DMS53 (cell line): ENCODE measurements at places on chromosomes 5 and 9.
A peak's percentile ranks its signal among the peaks of the same experiment; 100 is the strongest.

DNA sequence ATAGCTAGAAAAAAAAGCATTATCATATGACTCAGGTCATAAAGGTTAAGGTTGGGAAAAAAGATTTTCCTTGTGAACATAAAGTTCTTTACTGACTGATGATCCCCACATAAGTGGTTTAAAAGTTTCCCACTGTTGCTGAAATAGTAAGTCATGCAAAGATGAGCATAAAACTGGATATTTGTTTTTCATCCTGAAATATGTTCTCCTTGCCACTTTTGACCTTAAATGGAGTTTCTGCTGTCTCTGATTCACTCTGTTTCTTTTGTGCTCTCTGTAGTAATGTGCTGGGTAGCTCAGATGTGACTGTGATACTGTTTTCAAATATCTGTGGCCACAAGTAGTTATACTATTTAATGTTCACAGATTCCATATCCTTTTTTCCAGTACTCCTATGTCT is 162.5 kb upstream of the GAS1 start:
- no peak for DNase-seq

- DNase-seq = no peak
Observed at GRCh38 chr5:113182658-113183344, 206.2 kb downstream of the DCP2 start.

DNA sequence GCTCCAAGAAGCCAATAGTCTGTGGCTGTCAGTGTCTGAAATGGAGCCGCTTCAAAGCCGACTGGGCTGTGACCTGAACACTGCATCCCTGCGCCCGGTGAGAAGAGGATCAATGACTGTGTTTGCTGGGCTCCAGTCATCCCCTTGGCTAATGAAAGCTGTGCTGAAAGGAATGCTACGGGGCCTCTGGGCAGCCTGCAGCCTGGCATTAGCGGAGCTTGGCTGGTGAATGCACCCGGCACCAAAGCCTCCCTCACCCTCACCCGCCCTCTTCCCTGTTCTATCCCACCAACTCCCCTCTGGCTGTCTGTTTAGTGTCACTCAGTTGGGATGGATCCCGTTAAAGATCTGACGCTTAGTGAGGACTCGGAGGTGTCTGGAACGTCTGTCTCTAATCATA is 355.3 kb downstream of the BNC2 start:
- no peak for DNase-seq

DNA sequence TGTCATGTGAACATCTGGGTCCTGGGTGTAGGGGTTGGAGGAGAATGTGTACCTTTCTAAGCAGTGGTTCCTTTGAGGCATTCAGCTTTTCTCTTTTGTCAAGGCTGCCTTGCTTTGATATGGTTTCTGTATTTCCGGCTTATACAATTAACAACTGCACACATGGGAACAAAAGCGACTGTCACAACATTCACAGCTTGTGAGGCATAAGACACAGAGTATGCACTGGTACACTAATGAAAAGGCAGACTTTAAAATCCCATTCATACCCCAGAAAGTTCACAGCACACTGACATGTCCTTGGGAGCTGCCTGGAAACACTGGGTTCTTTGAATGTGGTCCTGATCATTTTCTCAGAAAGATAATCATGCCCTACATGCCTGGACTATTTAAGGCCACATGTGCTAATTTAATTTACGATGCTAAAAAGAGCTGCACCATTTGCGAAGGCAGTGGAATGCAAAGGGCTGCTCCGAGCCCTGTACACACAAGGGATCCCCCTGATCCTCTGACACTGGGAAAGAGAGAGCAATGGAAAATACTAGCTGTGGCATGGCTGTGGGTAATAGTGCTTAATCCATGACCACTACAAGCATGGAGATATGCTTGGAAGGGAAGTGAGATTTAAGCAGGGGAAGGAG is 131.8 kb downstream of the EFNA5 start:
- DNase-seq = no peak

- DNase-seq = peak; percentile 43
Observed at GRCh38 chr9:95105519-95106287, 211.8 kb downstream of the FANCC start.

DNA sequence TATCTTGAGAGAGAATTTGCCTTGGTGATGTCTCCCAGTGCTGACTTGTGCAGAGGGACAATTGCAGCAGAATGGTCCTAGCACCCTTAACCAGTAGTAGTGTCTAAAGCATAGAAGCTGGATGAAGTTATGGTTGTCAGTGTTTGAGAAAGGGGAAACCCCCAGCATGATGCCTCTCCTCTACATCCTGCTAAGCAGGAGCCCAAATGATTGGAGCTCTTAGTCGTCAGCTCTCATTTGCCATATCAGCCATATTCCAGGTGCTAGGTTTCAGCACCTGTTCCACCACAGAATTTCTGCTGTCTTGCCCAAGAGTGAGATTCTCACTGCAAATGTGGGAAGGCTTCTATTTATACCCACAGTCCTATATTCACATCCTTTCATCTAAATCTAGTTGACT is 43.7 kb upstream of the RFX3 start:
- DNase-seq = no peak

DNA sequence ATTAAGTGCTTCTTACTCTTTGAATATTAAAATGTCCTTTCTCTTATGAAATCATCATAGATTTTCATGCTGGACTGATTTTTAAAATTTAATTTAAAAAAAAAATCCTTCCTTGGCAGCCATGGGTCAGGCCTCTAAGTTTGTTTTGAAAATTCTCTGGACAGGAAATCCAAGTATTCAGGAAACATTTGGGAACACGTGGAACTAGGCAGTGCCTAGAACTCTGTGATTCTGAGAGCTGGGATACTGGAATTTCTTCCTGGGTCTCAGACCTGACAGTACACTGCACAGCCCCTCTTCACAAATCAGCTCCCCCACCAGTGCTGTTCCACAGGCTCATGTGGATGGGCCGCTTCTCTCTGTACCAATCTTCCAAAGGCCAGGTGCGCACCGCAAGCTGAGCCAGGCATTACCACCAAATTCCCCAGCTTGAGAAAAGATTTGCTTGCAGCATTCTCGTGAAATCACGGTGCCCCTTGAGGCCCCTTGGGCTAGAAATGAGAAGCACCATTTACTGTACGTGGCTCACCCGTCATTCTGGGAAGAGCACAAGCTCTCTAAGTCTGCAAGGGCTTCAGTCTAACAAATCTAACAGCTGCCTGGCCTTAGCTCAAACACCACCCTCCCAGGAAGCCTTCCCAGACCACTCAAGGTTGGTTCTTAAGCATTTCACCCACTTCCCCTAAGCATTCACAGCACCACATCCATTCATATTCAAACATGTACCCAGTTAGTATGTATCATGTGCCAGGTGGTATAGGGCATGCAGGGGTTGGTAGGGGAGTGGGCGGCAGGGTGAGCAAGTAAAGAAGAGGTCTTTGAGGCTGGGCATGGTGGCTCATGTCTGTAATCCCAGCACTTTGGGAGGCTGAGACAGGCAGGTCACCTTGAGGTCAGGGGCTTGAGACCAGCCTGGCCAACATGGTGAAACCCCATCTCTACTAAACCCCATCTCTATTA is 26.5 kb downstream of the B4GALT1 start:
- no peak for DNase-seq
